HAP-1 (cell line): ENCODE measurements at places on chromosomes 3 and 15.

GRCh38 chr3:146313746-146314111 lies 62.8 kb upstream of the PLSCR4 start:
- no peak for DNase-seq

DNA sequence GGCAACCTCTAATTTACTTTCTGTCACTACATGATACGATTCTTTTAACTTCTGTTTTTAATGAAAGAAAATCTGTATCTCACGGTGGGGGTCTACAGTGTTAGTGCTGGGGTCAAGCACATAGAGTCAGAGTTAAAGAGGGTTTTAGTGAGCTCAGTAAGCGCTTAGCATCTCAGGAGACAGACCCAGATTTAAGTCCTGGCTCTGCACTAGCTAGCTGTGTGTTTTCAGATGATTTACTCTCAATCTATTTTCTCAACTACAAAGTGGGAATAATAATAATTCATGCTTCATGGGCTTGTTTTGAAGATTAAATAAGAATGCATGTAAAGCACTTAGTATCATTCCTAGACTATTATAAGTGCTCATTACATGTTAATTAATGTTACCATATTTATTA lies 63.4 kb upstream of the KBTBD8 start:
- DNase-seq = no peak

DNA sequence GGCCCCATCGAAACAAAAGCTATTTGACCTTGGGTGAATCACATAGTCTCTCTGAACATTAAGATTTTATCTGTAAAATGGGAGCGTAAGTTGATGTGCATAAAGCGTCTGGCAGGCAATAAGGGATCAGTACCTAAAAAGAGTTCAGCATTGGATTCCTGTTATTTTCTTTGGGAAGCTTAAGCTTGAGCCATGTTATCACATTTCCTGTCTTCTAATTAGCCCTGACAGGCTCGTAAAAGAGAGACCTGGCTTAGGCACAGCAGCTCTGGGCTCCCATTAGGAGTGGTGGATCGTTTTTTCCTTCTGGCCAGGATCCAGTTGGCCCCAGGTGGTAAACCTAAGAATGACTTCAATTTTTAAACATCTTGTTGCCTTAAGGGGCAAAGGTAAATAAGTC lies 26.0 kb upstream of the CA12 start:
- DNase-seq = peak; percentile 33

DNA sequence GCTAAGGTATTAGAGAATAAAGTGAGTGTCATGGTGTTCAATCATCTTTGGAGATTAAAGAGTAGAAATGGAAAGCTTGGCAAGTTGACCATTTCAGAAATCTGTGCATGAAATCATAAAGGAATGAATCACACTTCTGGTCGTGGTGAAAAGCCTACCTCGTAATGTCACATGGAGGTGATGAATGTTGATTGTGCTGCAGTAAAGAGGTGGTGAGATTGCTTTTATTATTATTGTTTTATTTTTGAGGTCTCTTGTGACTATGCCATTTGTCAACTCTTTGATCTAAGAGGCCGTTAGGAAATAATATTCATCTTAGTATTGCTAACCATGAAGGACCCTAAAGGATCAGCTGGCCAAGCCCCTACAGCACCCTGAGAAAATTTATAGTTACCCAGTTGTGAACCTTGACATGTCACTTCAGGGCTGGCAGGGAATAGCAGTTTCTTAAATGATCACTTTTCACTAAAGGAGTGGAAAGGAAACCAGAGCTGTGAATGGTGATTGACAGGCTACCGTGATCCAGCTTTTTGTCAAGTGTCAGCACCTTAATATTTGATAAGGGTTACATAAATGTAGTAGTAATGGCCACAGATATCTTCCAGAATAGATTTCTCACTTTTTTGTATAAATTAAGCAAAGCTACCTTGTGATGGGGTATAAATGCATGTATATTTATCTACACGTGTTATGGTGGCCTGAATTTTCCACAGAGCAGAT lies 203.9 kb downstream of the PTPRG start:
- DNase-seq = no peak

GRCh38 chr15:39192351-39192750 lies 388.5 kb upstream of the THBS1 start:
- no peak for DNase-seq

DNA sequence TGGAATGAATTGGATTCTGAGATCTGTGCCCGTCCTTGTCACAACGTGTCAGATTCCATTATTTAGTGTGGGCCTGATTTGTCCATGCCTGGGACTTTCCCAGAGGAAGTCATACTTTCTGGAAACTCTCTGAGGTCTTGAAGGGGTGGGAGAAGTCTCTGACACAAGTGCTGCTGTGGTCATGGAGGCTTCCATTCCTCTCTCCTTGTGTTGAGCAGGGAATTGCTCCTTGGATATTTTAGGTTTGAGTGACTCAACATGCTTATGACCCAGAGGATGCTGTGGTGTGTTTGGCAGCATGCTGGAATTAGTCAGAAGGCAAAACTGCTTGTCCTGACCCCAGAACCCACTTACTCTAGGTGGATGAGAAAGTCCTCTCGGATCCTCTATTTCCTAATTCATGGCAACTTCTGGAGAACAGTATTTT lies 132.1 kb downstream of the LPP start:
- DNase-seq = no peak

- no peak for DNase-seq
Measured at GRCh38 chr3:45549961-45550360, 44.6 kb upstream of the LIMD1 start.

DNA sequence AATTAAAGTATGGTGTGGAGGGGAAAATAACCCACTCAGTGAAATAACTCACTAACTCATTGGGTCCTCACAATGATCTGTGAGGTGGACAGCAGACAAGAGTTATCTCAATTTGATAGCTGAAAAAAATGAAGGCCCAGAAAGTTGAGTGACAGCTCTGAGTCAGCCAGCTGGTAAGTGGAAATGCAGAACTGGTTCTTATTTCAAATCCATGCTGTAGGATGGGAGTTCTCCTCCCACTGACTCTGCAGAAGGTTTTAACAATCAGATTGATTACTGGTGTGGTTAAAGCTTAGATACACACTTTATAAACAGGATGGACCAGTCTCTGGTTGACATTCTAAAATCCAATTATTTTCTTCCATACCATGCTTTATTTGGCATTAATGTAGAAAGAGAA lies 87.0 kb upstream of the LMOD3 start:
- no peak for DNase-seq

- DNase-seq = no peak
Measured at GRCh38 chr15:38479266-38479665, 25.3 kb downstream of the FAM98B start.
